ENCODE measurements at places on chromosomes 1 and 21. TPM values are rescaled to one million over a fixed set of nuclear protein-coding genes. Genes with fewer than 3 reads are reported as not detected.

The TCEA3 gene
- total RNA-seq: not detected

The MAP3K21 gene
- 0.21 TPM for total RNA-seq

DNA sequence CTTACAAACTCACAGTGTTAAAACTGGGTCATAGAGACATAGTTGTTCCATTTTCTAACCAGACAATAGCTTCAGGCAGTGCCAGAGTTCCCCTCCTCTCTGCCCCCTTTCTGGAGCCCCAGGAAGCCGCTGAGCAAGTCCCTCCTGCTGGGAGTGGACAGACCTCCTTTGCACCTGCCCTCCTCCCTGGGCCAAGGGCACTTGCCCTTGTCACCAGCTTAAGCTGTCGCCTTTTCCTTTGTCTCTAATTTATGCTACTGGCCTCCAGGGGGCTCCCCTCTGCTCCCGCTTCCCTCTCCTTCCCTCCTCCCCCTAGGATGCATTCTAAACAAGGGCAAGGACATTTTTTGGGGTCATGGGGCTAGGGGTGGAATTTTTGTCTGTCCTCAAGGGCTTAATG lies 182.4 kb downstream of the MIS18A start:
- DNase-seq: no peak

DNA sequence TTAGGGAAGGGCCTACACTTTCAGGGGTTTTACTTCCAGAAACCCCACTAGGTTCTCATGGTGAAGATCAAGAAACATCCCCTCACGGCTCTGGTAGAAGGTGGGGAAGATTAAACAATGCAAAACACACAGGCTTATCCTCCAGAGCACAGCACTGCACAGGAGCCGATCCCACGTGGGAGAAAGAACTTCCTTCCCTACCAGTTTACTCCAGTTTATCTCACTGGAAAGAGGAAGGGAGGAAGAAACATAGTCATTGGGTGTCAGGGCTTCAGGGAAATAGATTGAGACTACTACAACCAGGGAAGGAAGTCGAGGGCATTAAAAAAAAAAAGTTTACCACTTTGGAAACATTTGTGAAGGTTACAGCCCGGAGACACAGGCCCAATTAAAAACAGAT lies 164.4 kb downstream of the NTPCR start:
- no peak for DNase-seq

- DNase-seq: no peak
These were observed 1.2 kb upstream of the BNIPL start for GRCh38 chr1:151035167-151035566.

The LCE1A gene
- not detected for total RNA-seq

DNA sequence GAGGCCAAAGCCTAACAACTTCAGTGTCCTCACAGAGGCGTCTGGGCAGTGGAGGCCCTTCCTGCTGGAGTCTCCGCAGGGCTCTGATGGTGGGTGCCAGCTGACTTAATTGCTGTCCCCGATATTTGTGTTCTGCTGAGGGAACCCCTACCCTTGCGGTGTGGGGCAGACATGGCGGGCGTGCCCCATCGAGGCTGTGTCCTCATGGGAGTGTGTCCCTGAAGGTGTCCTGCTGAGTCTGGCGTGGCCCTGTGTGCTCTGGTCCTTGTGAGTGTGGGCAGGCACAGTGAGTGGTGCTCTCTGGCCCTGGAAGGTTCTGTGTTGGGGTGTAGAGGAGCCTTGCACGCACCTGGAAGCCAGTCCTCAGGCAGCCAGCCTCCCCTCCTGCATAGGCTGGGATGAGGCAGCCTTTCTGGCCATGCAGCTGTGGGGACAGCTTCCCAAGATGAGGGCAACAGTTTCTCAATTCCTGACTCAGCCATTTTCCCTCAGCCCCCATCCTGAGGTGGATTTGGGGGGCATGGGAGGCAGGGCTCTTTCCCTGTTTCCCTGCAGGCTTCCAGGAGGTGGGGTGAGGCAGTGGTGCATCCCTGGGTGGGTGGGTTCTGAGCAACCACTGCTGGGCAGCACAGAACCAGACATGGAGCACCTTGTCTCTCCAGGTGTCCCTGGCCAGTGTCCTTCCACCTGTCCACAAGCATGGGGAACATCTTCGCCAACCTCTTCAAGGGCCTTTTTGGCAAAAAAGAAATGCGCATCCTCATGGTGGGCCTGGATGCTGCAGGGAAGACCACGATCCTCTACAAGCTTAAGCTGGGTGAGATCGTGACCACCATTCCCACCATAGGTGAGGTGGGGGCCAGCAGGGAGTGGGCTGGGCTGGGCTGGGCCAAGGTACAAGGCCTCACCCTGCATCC lies 6.5 kb downstream of the C1orf35 start:
- DNase-seq: no peak

- DNase-seq: no peak
These were observed 536 bp downstream of the HSF2BP start for GRCh38 chr21:43658769-43659135.

The LAD1 gene
- total RNA-seq: 0.53 TPM

GRCh38 chr1:178464141-178464540 lies 32.6 kb downstream of the CLEC20A start:
- DNase-seq: no peak

- no peak for DNase-seq
These were observed 33.0 kb downstream of the SH3BGR start for GRCh38 chr21:39484711-39485276.

The SHE gene
- 0.05 TPM for total RNA-seq

GRCh38 chr21:33032434-33033047 lies 6.8 kb downstream of the OLIG2 start:
- no peak for DNase-seq

DNA sequence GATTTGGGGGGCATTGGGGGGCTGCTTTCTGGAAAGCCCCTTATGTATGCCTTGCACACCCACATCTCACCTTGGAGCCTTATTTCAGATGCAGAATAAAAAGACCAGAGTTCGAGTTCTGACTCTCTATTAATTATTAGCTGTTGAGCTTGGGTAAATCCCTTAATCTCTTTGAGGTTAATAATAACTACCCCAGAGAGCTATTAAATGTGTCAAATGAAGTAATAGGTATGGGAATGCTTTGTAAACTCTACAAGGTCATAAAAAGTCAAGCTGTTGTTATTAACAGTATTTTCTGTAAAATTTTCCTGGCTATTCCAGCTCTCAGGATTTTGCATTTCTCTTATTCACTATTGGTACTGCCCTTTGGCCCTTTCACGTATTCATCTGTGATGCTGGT lies 122.9 kb downstream of the ROR1 start:
- no peak for DNase-seq

DNA sequence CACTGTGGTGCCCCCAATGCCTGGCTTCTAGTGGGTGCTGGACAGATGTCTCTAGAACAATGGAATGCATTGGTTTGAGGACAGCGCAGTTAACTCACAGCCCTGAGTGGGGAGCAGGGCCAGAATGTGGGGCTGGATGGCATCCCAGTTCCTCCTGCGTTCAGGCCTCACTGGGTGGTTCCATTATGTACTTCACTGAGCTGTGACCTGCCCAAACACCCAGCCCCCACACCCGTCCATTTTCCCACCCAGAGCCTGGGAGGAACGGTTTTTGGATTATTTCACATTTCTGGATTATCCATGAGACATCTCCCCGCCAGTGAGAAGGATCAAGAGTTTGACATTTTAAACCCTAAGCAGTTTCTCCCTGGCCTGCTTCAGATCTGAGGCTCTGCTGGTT lies 55.3 kb upstream of the WASF2 start:
- no peak for DNase-seq

GRCh38 chr1:230627767-230628166 lies 14.5 kb upstream of the COG2 start:
- DNase-seq: no peak

- no peak for DNase-seq
These were observed 13.5 kb downstream of the MRPS6 start for GRCh38 chr21:34086887-34087306.

The PUM1 gene
- total RNA-seq: 75.3 TPM

GRCh38 chr21:14762327-14762726 lies 216.2 kb upstream of the SAMSN1 start:
- no peak for DNase-seq

The SLC6A9 gene
- 1.4 TPM for total RNA-seq

- DNase-seq: no peak
These were observed 8.3 kb downstream of the XCL2 start for GRCh38 chr1:168535536-168535935.

- no peak for DNase-seq
These were observed 23.6 kb upstream of the SLC35D1 start for GRCh38 chr1:67077593-67077992.

- DNase-seq: no peak
These were observed 4.4 kb downstream of the NTPCR start for GRCh38 chr1:232954594-232955365.

The APP gene
- total RNA-seq: 94.9 TPM

DNA sequence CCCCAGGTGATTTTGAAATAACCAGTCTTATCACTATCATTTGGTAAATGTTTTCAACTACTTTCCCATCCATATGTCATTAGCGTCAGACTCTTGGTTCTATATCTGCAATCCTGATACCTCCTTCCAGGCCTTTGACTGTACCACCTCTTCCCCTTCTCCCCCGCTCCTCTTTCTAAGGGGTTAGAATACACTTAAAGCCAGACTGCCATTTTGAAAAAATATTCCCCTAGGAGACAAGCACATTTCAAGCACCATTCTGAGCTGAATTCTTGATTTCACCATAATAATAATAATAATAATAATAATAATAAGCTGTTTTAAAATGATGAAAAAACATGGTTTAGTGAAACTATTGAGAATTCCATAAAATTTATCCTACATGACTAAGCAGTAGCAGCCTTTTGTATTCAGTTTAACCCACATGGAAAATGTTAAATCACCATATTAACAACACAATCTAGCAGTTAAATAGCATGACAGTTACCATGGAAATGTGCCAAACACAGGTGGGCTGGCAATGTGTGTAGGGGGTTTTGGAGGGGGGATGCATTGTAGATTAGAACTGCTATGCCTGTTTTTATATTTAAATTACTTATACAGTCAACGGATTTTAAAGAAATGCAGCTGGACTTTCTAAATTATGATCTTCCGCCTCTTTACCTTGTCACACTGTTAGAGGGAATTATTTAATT lies 480.2 kb upstream of the DEPDC1 start:
- DNase-seq: no peak

The BATF3 gene
- total RNA-seq: 44.9 TPM

- DNase-seq: no peak
These were observed 144.0 kb downstream of the CNIH3 start for GRCh38 chr1:224760163-224760562.

GRCh38 chr1:50348449-50349241 lies 74.6 kb downstream of the DMRTA2 start:
- DNase-seq: no peak

The SLC19A2 gene
- total RNA-seq: 2.3 TPM

- no peak for DNase-seq
These were observed 62.3 kb upstream of the COL11A1 start for GRCh38 chr1:103170609-103171008.

GRCh38 chr1:230797942-230798365 lies 50.8 kb downstream of the CAPN9 start:
- no peak for DNase-seq

The LCE3D gene
- not detected for total RNA-seq

The C1orf87 gene
- total RNA-seq: not detected

The TRIM17 gene
- total RNA-seq: not detected

GRCh38 chr1:100321506-100321905 lies 30.8 kb upstream of the CDC14A start:
- no peak for DNase-seq

DNA sequence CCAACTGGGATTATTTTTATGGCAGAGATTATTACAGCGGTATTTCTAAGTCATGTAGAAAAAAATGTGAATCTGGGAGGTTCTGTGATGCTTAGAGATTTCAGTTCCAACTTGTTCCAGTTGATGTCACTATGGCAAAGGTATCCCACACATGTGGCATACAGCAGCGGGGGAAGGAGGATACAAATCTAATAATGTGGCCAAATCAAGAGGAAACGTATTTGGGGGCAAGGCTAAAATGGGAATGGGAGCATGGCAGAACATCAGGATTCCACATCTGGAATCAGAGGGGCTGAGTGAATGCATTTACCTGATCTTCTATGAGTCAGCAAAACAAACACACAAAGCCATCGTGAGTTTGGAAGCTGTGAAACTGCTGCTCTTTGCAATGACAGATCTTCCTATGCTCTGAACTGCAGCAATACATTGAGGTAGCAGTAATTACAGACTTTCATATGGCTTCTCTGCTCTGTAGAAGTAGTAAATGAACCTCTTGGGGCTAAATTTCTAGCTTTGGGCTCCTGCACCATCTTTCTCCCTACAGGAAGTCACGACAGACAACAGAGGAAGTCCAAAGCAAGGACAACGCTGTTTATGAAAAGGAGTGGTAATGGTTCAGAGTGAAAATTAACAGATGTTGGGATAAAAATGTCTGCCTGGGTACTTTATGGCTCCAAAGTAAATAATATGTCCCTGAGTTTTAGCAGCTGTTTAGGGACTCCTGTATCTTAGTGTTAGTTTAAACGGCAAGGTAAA lies 55.5 kb downstream of the GABPA start:
- no peak for DNase-seq

The GCSAML gene
- not detected for total RNA-seq

The S100A12 gene
- total RNA-seq: not detected

DNA sequence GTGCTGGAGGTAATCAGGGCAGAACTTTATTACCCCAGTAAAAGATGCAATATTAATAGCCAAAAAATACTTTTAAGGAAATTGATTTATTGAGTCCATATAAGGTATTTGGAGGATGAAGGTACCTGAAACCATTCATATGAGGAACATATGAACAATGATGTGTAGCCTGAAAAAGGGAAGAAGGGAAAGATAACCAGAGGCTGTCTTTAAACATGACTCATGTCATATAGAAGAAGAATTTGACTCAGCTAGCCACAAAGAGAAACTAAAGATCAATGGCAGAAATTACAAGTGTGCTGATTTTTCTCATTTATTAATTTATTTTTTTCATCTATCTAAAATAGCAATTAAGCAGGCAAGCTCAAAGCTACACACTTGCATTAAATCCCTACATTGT lies 136.2 kb upstream of the DUSP10 start:
- DNase-seq: peak; percentile 45

DNA sequence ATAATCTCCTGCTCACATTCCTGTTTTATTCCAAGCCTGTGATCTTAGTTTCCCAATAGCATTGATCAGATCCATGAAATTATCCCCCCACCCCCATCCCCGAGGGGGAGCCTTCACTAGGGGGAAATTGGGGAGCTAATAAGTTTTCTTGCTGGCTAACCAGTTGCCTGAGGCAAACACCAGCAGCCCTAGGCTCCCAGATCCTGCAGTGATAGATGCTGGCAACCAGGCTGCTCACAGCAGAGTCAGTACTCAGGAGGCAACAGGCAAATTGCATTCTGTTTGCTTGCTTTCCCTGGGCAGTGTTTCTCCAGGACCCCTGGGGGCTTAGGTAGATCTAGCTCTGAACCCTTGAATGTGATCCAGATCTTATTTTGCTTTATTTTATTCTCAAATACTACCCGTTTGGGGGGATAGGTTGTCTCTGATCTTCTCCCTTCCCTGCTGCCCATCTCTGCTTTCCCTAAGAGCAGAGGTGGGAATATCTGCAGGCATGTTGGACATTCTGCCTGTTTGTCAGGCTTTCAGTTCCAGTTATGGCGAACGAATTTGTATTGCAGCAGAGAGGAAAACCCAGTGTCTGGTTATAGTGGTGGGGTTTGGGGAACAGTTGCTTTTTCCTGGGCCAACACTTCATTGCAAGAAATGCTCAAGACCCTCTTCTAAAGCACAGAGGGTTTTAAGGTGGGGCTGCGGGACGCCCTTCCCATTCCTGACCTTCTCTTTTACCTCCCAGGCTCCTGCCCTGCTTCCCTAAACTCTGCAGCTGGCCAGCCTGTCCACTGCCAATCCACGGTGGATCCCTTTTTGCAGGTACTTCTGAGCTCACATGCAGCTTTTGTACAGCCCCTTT lies 289.8 kb upstream of the PLXNA2 start:
- no peak for DNase-seq

The MX1 gene
- 380 TPM for total RNA-seq

The NT5C1A gene
- 0.61 TPM for total RNA-seq

The OBSCN gene
- total RNA-seq: 0.36 TPM
